Osteoblast (primary cell): ENCODE measurements at places on chromosomes 6 and 20. TPM values are rescaled to one million over a fixed set of nuclear protein-coding genes. Genes with fewer than 3 reads are reported as not detected.
A peak's percentile ranks its signal among the peaks of the same experiment; 100 is the strongest.

GRCh38 chr6:67802771-67803170 is 832.3 kb upstream of the ADGRB3 start:
- no peak for DNase-seq

- DNase-seq = no peak
These were observed 16.7 kb upstream of the AVP start for GRCh38 chr20:3101251-3101650.

DNA sequence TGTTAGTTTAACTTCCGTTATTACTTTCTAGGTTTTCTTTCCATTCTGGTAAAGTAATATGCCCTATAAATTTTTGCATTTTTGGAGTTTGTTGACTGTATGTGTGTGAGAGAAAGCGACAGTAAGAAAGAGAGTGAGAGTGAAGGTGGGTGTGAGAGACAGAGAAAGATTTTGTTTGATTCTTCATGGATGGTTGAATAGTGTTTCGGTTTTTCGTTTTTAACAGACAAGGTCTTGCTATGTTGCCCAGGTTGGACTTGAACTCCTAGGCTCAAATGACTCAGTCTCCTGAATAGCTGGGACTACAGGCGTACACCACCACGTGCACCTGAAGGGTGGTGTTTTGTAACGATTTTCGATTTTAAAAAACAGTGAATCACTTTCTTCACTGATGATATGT is 329.1 kb upstream of the RUNX2 start:
- no peak for DNase-seq

DNA sequence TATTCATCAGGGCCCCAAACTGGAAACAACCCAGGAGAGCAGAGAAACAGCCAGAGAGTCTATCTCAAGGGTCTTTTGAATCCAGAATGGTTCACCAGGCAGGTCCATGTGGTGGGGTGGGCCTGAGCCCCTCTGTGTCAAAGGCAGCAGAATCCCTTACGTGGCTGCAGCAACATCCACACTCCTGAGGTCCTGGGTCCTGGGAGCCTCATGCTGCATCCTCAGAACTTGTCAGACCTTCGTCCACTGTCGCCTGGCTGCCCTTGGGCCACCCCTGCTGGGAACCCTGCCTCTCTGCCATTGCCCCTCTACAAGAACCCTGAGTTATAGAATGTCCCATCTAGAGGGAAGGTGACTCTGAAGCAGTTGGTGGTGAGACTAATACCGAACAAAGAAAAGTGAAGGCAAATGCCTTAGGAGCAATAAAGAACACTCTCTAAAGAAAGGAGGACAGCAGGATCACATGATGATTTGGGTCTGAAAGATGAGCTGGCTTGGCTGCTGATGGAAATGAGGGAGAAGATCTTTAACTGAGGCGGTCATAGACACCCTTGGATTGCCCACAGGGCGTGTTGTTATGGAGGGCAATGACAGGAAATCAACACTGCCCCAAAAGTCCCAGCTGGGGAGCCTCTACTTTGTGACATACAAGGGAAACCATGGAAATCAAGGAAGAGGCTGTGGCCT is 161.2 kb downstream of the SYNDIG1 start:
- DNase-seq = peak; percentile 78

- peak; percentile 32 for DNase-seq
These were observed 38.3 kb downstream of the PSMG4 start for GRCh38 chr6:3297006-3297405.

DNA sequence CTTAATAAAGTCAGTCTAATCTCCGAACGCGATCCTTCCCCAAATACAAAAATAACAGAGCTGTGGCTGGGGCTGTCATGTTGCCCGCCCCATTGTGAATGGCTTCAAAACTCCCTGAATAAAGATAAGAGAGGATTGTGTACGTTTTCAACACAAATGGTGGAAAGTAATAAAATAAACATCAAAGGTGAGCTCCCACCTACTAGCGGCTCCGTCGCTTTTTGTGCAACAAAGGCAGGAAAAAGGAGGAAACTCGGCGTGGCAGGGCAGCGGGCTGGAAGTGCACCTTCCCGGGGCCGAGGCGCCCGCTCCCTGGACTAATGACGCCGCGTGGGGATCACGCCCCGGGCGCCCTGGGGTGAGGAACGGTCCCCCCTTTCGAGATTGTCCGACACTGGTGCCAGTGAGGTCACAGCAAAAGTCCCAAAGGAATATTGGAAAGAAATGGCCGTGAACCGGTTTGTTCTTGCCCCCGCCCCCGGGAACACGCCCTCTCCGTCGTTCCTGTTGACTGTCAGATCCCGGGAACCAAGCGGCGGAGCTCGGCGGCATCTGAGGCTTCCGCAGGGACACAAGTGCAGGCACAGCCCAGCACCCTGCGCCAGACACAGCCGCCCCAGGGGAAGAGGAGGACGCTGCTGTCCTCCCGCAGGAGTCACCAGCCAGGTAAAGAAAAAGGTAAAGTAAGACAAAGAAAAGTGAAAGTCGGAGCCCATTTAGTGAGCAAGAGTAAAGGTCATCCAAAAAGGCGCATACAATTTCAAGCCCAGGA is 1.1 kb upstream of the FOXQ1 start:
- peak; percentile 85 for DNase-seq

GRCh38 chr6:82987951-82988350 is 77.7 kb downstream of the UBE3D start:
- DNase-seq = no peak

DNA sequence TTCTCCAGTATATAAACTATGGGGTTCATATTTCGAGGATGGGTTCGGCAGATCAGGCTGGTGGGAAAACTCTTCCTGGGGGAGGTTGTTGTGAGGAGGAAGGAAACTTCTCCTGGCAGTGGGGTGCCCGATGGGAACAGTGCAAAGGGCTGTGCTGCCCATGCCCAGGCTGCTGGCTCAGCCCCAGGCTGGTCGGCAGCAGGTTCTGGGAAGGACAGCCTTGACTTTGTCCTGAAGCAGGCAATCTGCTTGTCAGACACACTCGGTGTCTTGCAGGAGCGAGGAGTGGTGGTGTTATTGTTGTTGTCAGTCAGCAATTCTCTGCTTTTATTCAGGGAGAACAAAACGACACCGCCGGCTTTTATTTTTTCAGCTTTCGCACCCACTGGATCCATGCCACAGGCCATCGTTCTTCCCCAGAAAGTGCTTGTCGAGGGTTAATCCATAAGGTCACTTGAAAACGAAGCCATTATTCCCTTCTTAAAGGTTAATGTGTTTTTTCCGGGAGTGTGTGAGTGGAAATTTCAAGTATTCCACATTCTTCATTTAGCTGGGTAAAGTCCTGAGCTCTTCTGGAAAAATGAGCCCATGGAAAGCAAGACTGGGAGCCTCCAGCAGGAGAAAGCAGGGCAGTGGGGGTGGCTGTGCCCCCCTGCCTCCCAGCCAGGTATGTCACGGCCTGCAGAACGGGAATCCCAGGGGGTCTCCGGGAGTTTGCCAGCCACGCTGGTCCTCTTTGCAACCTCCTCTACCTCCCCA is 57.0 kb upstream of the STX16 start:
- peak; percentile 63 for DNase-seq

DNA sequence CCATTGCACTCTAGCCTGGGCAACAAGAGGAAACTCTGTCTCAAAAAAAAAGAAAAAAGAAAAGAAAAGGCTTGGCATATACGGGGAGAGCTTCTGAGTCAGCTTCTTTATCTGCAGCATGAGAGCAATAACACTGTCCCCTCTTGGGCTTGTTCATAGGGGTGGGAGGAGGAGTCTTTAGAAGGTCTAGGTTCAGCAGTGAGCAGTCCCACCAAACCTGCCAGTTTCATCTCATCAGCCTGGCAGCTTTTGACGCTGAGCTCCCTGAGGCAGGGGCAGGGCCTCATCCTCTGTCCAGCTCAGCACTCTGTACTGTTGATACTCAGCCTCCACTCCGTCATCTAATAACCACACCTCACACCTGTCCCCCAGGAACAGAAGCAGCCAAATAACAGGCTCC is 5.6 kb upstream of the C6orf132 start:
- peak; percentile 81 for DNase-seq

GRCh38 chr6:41561416-41561815 is 15.2 kb downstream of the FOXP4 start:
- no peak for DNase-seq

DNA sequence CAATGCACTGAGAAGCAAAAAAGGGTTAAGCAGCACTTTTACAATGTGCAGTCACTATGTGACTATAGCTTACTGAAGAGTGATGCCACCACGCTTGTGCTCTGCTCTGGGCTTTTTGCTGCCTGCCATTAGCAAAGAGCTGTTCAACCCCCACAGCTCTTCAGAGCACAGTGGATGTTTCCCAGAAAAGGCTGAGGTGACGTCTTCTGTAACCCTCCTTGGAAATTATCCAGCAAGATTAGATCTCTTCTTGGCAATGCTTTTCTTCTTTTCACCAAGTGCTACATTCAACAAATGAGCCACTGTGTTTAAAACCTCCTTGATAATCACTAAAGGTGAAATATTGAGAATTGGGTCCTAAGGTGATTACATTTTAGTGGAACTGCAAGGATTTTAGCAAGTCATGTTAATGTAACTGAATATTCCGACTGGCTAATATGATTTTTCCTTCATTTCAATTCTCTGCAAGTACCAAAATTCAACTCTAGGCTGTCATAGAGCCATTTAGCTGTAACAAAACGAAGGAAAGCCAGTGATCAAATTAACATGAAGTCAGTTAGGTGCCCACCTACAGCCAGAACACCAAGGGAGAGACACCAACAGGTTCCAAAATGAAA is 34.9 kb downstream of the ELOVL5 start:
- DNase-seq = no peak

DNA sequence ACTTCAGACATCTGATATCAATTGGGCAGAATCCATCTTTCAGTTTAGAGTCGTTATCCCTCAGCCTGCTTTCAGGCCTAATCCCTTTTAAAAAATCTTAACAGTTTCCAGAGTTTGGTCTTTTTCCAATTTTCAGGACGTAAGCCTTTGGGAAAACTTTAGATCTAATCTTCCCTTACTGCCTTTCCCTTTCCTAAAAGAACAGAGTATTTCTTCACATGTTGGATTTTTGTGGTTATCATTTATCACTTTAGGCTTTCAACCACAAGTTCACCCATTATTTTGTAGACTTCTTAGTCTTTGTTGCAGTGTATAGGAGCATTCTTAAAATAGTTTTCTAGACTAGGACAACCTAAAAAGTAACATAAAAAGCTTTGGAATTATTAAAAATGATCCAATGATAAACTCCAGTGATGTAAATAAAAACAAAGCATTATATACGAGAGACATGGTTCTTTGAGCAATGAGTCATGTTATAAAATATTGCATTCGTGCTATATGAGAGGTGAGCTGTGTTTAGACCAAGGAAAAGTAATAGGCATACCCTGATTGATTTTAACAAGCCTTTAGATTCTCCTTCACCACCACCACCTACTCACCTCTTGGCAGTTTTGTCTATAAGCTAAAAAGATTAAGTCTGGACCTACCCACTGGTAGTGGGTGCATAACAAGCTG is 90.4 kb upstream of the MCHR2 start:
- DNase-seq = no peak

DNA sequence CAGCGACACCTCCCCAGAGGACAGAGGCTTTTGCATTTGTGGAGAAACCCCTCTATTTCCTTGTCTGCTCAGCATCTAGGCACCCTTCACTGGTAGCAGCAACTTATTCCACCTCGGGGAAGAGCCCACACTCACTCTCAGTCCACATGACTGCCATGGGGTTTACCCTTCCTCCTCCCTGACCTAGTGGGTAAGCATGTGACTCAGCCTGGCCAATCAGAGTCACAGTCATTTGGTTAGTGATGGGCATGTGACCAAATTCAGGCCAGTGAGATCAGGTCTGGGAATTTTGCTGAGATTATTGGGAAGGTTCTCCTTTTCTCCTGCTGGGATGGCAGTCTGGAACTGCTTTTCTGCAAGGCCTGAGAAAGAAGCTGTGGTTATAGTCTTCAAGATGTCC is 145.7 kb upstream of the PHACTR3 start:
- DNase-seq = no peak

- peak; percentile 51 for DNase-seq
These were observed 18.6 kb upstream of the MYT1 start for GRCh38 chr20:64145458-64146300.

CST5 gene
- not detected in 2 replicates for total RNA-seq

IFNGR1 gene
- total RNA-seq = 62.6 and 68.1 TPM in 2 replicates

CTCFL gene
- not detected in 2 replicates for total RNA-seq

NEDD9 gene
- total RNA-seq = 23.0 and 32.9 TPM in 2 replicates

IL17F gene
- total RNA-seq = not detected in 2 replicates

KCNQ2 gene
- 0.36 TPM in 1 of 2 replicates, not detected in the other for total RNA-seq
